DMS153 (cell line): ENCODE measurements at places on chromosomes 3 and 15.

DNA sequence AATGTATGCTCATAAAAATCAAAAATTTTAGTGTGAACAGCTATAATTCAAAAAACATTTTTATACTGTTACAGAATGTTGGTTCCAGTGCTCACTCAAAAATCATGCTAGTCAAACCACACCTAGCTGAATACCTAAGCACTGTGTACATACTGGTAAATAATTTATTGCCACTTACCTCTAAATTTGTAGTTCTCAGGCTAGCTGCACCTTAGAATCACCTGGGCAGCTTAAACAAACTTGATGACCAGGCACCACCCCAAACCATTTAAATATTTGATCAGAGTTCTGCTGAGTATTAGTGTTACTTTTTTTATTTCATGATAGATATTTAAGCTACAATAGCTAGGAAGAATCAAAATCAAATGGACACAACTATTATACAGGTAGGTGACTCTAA is 32.3 kb upstream of the TMCO5A start:
- peak; percentile 20 for DNase-seq

- no peak for DNase-seq
Measured at GRCh38 chr3:50345586-50346234, at the start of gene ZMYND10. Gene ZMYND10, minus strand, starts transcription at chr3:50345732. Its CDS starts 153 bp downstream, at chr3:50345579.

- no peak for DNase-seq
Measured at GRCh38 chr3:4358273-4358672, 55.1 kb downstream of the SETMAR start.

GRCh38 chr15:82538961-82539690 is 1.1 kb downstream of the RPS17 start:
- DNase-seq, result no peak

GRCh38 chr3:61606196-61606595 is 44.8 kb downstream of the PTPRG start:
- DNase-seq, result no peak

DNA sequence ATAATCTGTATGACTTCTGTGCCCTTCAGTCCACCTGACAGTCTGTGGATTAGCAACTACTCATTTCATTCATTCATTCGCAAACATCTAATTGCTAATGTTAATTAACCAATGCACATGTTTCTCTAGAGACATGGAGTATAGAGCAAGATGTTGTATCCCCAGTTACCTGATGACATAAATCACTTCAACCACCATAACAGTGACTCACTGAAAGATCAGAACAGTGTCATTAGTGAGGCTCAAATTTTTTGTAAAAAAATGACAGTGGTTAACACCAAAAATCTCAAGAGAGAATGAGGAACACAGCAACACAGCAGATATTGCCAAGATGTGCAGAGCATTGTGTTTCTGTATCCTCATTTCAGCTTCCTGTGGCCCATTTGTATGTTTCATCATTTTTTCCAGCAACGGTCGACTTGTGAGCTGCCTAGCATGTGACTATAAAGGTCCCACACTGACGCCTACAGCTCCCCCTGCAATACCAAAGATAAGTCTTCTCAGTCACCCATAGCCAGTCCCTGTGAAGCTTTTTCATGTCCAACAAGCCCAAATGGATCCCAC is 3.7 kb upstream of the PLD1 start:
- DNase-seq, result no peak

DNA sequence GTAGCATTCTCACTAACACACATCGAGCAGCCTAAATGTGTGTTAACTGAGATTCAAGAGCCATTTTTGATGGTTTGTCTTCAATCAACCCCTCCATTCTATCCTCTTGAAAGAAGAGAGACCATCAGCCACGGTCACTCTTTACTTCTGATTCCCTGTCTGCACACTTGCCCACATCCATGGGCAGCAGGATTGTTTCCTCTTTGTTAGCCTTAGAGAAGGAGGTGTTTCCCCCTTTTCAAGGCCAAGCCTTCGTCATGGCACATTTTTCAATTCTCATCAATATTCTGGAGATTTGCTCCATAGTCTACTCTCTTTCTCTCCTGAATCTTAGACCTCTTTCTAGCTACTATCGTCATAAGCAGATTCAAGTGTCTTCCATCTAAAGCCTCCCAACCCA is 522.4 kb upstream of the NAALADL2 start:
- no peak for DNase-seq

- no peak for DNase-seq
Measured at GRCh38 chr3:59408047-59408624, 358.3 kb upstream of the CFAP20DC start.

- DNase-seq, result no peak
Measured at GRCh38 chr3:126713199-126713598, 9.2 kb downstream of the CHCHD6 start.
